ENCODE measurements at places on chromosomes 12 and 14.

GRCh38 chr14:85534458-85535293, 4.7 kb downstream of the FLRT2 start:
- DNase-seq: no peak

DNA sequence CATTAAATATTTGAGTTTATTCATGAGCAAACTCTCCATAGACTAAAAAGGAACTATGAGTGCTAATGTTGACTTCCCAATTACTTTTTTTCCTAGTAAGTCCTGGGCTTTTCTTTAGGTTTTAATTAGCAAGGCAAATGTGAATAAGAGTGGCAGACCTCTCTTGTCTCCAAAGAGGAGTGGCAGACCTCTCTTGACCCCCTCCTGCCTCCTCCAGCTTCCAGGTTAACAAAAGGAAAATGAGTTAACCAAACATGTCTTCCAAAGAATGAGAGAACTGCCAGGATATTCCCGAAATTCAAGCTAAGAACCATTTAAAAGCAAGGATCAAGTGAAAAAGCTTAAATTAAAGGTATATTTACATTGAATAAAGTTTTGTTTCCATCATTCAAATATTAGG, 253.2 kb downstream of the MDGA2 start:
- DNase-seq: no peak

GRCh38 chr12:43969882-43970281, 134.0 kb downstream of the TMEM117 start:
- no peak for DNase-seq

DNA sequence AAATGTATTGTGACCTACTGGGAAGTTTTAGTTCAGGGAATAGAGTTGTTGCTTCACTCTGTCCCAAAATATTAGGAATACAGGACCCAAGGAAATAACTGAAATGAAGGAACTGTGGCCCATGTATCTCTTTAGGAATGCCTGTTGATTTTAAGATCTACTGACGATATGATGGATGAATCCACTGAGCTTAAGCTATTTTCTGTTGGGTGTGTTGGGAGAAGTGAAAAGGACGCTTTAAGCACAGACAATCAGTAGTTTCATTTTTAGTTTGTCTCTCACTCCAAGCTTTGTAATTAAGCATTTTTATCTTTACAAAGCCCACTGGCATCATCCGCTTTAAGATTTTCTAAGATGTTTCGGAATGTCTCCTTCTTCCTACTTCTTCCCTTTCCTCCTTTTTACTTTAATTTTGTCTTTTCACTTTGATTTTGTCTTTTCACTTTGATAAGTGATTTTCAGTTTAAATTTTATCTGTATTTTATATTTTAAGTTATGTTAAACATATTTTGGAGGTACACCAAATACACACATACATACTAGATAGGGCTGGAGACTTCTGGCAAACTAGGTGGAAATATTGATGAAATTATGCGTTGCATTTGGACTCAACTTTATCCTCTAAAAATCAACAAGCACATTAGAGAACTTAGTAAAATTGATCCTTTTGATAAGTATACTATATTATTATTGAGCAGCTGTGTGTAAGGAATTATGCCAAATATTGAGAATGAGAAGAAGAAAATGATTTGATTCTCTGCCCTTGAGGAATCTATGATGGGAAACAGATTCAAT, 52.3 kb upstream of the USP44 start:
- DNase-seq: no peak

Data from NCI-H2081 (cell line).